Tibial nerve (tissue), 4 donors: ENCODE measurements at places on chromosomes 16 and 17. TPM values are rescaled to one million over a fixed set of nuclear protein-coding genes. Genes with fewer than 3 reads are reported as not detected.
A peak's percentile ranks its signal among the peaks of the same experiment; 100 is the strongest.

DNA sequence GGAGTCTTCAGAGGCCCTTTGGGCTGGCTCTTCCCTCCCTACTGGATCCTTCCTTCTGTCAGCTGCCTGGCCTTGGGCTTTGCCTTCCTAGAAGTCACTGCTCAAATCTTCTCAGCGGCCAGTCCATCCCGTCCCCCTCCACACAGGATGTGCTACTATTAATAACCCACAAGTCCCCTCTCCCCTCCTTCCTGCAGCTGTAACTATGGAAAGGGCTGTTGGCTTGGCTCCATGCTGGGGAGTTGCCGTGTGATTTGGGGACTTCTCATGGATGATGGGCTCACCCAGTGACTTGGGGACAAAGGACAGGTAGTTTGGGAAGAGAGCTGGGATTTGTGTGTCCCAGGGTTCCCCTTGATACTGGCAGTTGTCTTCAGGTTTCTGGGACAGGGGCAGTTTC, 19.4 kb downstream of the TMEM94 start:
- no peaks in the 10 kb centered on the region for H3K4me1 ChIP-seq

DNA sequence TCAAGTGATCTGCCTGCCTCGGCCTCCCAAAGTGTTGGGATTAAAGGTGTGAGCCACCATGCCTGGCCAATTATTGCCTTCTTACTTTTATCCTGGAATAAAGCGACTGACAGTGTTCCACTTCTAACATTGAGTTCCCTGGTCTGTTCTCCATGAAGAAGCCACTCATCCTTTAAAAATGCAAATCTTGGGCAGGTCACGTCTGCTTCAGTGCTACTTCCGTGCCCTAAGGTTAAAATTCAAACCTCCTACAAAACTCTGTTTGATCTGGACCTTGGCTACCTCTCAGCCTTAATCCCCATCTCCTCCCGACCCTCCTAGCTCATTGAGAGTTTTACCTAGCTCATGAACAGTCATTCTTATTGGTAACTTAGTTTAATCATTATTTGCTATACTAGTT, 9.6 kb upstream of the SHISA9 start:
- DNase-seq = no peak
- H3K4me1 ChIP-seq = no peaks in the 10 kb centered on the region
- no peaks in the 10 kb centered on the region for H3K36me3 ChIP-seq
- H3K27me3 ChIP-seq = no peaks in the 10 kb centered on the region
- H3K27ac ChIP-seq = no peak overlapping the region

DNA sequence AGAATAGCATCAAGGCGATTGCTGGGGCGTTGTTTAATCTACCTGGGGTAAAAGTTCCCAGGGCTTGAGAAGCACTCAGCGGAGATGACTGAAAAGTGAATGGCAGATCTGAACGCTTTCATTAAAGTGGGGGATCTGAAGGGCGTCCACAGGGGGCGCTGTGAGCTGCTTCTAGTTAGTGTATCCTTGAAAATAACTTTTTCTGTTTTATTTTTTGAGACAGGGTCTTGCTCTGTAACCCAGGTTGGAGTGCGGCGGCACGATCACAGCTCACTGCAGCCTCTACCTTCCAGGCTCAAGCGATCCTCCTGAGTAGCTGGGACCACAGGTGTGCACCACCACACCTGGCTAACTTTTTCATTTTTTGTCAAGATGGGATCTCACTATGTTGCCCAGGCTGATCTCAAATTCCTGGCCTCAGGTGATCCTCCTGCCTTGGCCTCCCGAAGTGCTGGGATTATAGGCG, 360.4 kb downstream of the SEC14L1 start:
- H3K36me3 ChIP-seq = peaks cover 64% of the 10 kb centered on the region
- no peak overlapping the region for H3K27ac ChIP-seq
- no peaks in the 10 kb centered on the region for H3K27me3 ChIP-seq
- no peak for DNase-seq
- no peak overlapping the region for H3K4me3 ChIP-seq

- peaks cover 10% of the 10 kb centered on the region for H3K4me1 ChIP-seq
- no peak overlapping the region for H3K27ac ChIP-seq
- no peak for DNase-seq
- no peaks in the 10 kb centered on the region for H3K27me3 ChIP-seq
These were observed 29.3 kb downstream of the UNC13D start for GRCh38 chr17:75814900-75815373.

- H3K36me3 ChIP-seq = no peaks in the 10 kb centered on the region
- DNase-seq = no peak
- no peaks in the 10 kb centered on the region for H3K27me3 ChIP-seq
- no peak overlapping the region for H3K4me3 ChIP-seq
- no peaks in the 10 kb centered on the region for H3K4me1 ChIP-seq
- H3K27ac ChIP-seq = no peak overlapping the region
These were observed 902.5 kb downstream of the KCNJ2 start for GRCh38 chr17:71071837-71072236.

DNA sequence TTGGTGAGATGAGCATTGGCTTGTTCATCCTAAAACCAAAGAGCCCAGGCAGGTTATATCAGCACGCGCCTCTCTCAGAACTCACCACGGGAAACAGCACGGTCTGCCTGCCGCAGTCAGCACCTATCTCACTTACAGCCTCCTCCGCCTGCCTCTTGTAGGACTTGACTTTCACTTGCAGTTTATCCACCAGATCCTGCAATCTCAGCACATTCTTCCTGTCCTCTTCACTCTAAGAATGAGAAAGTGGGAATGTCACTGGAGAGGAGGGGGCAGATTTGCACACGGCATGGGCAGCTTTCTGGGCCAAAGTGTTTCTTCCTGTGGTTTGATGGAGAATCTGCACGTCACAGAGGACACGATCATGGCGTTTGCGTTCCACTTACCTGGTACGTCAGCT, 27.4 kb downstream of the MYH3 start:
- no peaks in the 10 kb centered on the region for H3K4me1 ChIP-seq
- H3K36me3 ChIP-seq = no peaks in the 10 kb centered on the region
- no peaks in the 10 kb centered on the region for H3K27me3 ChIP-seq
- no peak overlapping the region for H3K27ac ChIP-seq
- DNase-seq = no peak

DNA sequence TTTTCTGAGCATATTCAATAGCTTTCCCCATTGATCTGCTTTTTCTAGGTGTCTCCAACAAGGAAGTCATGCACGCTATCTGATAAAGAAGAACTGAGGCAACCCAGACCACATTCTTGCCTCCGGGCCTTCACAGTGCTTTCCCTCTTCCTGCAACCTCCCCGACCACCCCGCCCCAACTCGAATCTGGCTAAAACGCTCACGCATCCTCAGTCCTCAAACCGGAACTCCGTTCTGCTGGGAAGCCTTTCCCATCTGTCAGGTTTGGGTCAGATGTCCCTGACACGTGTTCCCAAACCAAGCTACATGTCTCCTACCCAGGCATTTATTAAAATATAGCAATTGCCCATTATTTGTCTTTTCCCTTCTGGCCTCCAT, 112.7 kb downstream of the VPS53 start:
- H3K4me3 ChIP-seq = no peak overlapping the region
- DNase-seq = no peak
- no peak overlapping the region for H3K27ac ChIP-seq
- no peaks in the 10 kb centered on the region for H3K4me1 ChIP-seq
- H3K27me3 ChIP-seq = no peaks in the 10 kb centered on the region

DNA sequence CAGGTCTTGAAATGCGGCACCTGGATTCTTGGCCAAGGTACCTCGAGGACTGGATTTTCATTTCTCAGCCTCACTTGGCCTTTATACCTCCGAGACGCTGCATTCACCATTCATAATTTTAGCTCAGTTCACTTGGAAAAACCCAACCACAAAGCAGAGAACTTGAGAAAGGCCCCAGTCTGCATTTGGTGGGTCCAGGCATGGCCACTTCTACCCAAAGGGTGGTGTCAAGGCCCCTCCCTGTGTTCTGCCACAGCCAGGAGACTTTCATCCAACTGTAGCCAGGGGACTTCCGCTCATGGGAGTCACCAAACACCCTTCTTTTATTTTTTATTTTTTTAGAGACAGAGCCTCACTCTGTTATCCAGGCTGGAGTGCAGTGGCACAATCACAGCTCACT, 14.7 kb upstream of the TVP23A start:
- no peak overlapping the region for H3K27ac ChIP-seq
- no peaks in the 10 kb centered on the region for H3K36me3 ChIP-seq
- no peaks in the 10 kb centered on the region for H3K27me3 ChIP-seq

GRCh38 chr17:29243792-29244191, 2.9 kb upstream of the CRYBA1 start:
- no peaks in the 10 kb centered on the region for H3K27me3 ChIP-seq
- peaks cover 12% of the 10 kb centered on the region for H3K4me1 ChIP-seq
- DNase-seq = no peak
- no peak overlapping the region for H3K27ac ChIP-seq
- H3K36me3 ChIP-seq = no peaks in the 10 kb centered on the region

- H3K36me3 ChIP-seq = no peaks in the 10 kb centered on the region
- H3K27ac ChIP-seq = no peak overlapping the region
- H3K27me3 ChIP-seq = no peaks in the 10 kb centered on the region
- H3K4me1 ChIP-seq = no peaks in the 10 kb centered on the region
These were observed 64.6 kb downstream of the CDK5R1 start for GRCh38 chr17:32551186-32551955.

DNA sequence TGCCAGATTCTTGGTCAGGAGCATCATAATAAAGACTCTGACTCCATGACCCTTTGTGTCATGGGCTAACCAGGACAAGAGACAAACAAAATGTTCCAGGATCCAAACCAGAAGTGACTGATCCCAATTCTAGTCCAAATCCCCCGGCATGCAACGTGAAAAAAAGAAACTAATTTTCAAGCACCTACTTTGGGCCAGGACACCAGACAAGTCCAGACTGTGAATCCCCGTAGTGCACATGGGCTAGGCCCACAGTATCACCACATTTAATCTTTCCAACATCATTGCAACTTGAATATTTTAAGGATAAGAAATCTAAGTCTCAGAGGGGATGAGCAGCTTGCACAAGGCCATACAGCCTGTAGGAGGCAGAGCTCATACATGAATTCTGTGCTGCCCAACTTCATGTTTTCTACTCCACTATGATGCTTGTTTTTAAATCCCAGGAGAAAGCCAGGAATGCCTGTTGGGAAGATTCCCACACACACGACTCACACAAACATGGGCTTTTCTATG, 365.7 kb downstream of the NPIPA8 start:
- H3K27ac ChIP-seq = no peak overlapping the region
- H3K27me3 ChIP-seq = no peaks in the 10 kb centered on the region
- H3K4me3 ChIP-seq = no peak overlapping the region

DNA sequence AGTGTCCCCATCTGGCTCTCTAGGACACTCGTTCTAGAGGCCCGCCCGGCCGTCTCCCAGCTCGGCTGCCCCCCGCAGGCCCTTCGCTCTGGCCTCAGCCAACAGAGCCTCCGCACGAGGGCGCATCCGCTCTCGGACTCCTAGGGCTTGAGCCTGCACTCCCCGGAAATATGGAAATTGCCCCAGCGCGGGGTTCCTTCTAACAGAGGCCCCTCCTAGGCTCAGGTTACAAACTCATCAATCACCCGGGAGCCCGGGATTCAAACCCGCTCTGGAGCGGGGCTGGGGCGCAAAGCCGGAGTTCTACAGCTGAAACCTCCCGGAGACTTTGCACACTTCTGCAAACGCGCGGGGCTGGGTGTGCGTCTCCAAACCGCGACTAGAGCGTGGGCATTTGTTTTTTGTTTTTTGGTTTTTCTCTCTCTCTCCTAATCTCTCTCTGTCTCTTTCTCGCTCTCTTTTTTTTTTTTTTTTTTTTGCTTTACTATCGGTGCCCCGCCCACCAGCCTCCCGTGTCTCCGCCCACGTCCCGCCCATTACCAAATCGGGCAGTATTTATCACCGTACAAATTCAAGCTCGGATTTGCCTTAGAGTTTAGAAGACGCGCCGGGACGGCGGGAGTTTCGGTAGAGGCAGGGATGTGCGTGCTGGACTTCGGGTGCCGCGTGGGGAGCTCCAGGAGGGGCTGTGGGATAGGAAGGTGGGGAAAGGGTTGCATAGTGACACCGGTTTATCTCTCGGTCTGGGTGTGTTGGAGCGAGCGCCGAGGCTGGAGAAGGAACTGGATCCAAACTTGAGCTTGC, 2.4 kb upstream of the FOXL1 start:
- peak overlapping the region; percentile 20 for H3K4me3 ChIP-seq
- H3K36me3 ChIP-seq = no peaks in the 10 kb centered on the region
- H3K27ac ChIP-seq = peak overlapping the region; percentile 92
- H3K4me1 ChIP-seq = peaks cover 21% of the 10 kb centered on the region

Gene TMEM114
- not detected for total RNA-seq

Gene LAT
- total RNA-seq = 9.4 TPM

Gene SSTR5
- total RNA-seq = not detected

Gene C16orf86
- 20.1 TPM for total RNA-seq

Gene KRT222
- 17.9 TPM for total RNA-seq

Gene RBFOX1
- 2.1 TPM for total RNA-seq

Gene MYH3
- total RNA-seq = 0.59 TPM
